ENCODE measurements at places on chromosomes 11 and 22. TPM values are rescaled to one million over a fixed set of nuclear protein-coding genes. Genes with fewer than 3 reads are reported as not detected.

JRKL gene
- 11.9 TPM for total RNA-seq

SGSM1 gene
- total RNA-seq, result not detected

IPO7 gene
- total RNA-seq, result 101 TPM

GLYATL2 gene
- 0.65 TPM for total RNA-seq

MCHR1 gene
- total RNA-seq, result not detected

GRAP2 gene
- total RNA-seq, result not detected

MRGPRE gene
- not detected for total RNA-seq

RNF215 gene
- 45.1 TPM for total RNA-seq

C11orf42 gene
- not detected for total RNA-seq

TPH1 gene
- not detected for total RNA-seq

C11orf16 gene
- not detected for total RNA-seq

Measured in GM23248 (cell line).